ENCODE measurements at places on chromosomes 4 and X.

- DNase-seq = peak; percentile 75
Measured at GRCh38 chrX:11944501-11944900, 186.5 kb downstream of the MSL3 start.

- DNase-seq = no peak
Measured at GRCh38 chr4:1980561-1981041, 28.2 kb downstream of the NELFA start.

GRCh38 chr4:112813790-112814189 is 176.8 kb downstream of the LARP7 start:
- peak; percentile 77 for DNase-seq

- DNase-seq = no peak
Measured at GRCh38 chrX:3771766-3772165, 58.3 kb upstream of the PRKX start.

- DNase-seq = no peak
Measured at GRCh38 chr4:22428441-22428840, 87.4 kb downstream of the ADGRA3 start.

DNA sequence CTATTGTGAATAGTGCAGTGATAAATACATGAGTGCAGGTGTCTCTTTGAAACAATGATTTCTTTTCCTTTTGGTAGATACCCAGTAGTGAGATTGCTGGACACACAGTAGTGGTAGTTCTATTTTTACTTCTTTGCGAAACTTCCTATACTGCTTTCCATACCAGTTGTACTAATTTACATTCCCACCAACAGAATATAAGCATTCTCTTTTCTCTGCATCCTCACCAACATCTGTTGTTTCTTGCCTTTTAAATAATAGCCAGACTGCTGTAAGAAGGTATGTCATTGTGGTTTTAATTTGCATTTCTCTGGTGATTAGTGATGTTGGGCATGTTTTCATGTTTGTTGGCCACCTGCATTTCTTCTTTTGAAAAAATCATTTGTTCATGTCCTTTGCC is 105.9 kb downstream of the COL4A6 start:
- no peak for DNase-seq

- no peak for DNase-seq
Measured at GRCh38 chrX:153455571-153455970, 9.7 kb upstream of the TREX2 start.

DNA sequence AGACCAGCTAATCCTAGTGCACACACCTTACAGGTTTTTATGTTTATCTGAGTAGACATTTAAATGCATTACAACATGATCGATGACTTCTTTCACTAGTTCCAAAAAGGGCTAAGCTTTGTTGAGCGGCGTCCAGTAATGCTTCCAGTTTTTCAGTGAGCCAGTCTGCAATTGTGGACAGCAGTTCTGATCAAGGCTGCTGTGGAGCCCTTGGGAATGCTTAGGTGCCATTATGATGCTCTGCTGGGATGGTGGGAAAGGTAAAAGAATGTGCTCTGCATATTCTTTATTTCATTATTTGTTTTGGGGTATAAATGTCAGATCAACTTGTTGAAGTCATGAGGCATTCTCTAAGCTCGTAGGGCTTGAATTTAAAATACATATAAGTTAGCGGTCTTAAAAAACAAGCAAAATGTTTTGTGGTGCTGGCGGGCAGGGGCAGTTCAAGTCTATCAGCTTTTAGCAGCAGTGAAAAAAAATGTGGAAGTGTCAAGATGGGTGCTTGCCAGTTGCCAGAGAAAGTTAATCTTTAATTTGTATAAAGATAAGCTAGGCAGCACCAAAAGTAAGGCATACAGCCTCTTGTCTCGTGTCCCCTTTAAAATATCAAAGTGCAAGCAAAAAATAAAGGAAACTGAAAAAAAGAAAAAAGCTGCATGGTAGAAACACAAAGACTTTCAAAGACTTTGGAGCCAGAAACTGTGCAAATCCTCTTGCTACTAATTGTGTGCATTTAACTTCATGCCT is 5.8 kb downstream of the MID1IP1 start:
- DNase-seq = no peak

DNA sequence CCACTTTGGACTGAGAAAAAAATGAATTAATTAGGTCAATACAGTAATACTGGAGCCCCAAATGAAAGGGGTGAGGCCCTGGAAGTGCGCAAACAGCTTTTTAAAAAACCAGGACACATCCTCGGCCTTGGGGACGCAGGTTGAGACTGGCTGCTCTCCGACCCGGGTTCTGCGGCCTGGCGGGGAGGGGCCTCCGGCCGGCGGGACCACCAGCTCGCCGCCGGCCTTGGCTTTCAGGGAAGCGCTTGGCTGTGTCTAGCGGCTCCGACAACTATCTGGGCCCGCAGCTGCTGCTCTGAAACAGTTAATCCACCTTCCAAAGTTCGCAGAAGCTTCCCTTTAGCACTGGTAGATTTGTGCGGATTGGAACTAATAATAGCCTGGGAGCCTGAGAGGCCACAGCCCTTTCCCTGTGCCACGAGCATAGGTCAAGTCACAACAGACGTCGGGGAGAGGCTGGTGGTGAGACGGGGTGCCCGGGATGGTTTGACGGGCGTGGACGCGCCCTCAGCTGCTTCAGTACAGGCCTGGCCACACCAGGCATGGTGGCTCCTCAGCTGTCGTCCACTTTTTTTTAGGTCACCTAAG is 1.1 kb upstream of the SEL1L3 start:
- no peak for DNase-seq

GRCh38 chrX:63387411-63387810 is 36.3 kb upstream of the SPIN4 start:
- DNase-seq = no peak

GRCh38 chr4:88002786-88003185 is 4.6 kb upstream of the PKD2 start:
- DNase-seq = peak; percentile 61

DNA sequence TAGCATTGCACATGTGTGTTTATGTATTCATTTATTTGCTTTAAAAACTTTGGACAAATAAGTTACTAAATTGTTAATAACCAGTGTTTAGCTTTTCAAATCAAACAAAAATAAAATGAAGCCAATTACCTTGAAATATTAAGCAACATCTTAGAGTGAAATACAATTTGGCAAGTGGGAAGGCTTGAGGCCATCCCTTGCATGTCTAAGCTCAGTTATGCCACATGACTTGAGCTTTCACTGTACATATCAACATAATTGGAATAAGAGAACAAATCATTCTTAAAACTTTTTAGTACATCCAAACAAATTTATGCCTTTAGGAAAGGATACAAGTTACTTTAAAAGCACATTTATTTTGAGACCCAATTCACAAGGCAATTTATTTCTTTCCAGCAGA is 640.6 kb downstream of the SPRY1 start:
- no peak for DNase-seq

DNA sequence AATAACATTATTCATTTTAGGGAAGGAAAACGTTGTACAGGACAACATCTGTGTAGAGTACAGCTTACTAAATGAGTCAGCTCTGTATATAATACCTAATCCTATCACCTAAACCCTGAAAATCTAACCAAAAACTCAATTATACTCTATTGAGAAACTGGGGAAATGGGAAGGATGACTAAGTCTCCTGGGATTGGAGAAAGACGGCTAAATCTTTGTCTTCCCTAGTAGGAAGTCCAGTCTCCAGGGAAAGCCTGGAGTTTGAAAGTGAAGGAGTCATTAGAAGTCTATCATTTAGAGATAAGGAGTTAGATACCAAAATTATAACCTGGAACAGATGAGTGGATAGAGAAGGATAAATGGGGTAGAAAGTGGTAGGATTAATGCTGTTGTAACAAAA is 286.5 kb downstream of the STK32B start:
- DNase-seq = no peak

- no peak for DNase-seq
Measured at GRCh38 chrX:31555506-31555905, 483.7 kb upstream of the FTHL17 start.

DNA sequence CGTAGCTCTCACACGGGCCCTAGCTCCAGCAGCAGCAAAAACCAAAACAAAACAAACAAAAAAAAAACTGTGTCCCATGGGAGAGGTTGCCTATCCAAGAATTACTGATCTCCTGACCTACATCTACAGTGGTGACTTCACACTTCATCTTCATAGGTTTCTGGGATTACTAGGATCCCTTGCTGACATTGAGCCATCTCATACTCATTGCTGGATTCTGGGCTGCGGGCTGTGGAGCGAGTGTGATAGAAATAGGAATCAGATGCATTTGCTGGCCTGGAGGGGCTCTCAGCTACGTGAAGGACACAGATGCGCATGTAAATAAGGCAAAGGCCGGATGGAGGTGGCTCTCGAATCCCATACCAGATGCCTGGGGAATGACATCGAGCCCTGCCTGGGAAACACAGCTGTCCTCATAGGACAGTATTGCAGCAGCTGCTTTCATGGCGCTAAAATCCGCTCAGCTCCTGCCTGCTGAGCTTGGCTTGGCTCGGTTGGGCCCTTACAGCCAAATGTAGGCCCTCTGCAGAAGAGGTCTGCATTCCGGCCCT is 41.7 kb downstream of the CNGA2 start:
- DNase-seq = no peak

- no peak for DNase-seq
Measured at GRCh38 chrX:25181775-25182174, 166.0 kb upstream of the ARX start.

DNA sequence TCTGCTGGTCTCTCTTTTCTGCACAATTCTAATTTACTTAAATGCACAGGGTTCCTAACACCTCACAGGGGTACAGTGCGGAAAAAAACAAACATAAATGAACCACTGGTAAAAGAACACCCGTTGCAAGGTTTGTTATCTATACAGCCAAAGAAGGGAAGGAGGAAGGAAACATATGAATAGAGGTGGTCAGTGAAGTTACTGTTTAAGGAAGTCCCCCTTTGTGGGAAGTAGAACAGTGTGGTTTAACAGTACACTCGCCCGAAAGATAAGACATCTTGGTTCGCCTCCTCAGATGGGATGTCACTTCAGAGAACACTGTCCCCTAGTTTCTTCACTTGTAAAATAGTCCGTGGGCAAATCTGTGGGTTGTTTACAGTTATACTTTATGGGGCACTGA is 57.5 kb downstream of the TEC start:
- DNase-seq = no peak

DNA sequence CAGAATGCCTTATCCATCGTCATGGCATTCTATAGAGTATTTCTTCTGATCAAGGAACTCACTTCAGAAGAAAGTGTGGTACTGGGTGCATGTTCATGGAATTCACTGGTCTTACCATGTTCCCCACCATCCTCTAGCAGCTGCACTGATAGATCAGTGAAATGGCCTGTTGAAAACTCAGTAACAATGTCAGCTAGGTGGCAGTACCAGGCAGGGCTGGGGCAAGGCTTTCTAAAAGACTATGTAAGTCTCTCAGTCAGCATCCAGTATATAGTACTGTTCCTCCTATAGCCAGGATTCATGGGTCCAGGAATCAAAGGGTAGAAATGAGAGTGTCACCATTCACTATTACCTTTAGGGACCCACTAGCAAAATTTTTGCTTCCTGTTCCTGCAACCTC is 15.8 kb upstream of the LDB2 start:
- no peak for DNase-seq

DNA sequence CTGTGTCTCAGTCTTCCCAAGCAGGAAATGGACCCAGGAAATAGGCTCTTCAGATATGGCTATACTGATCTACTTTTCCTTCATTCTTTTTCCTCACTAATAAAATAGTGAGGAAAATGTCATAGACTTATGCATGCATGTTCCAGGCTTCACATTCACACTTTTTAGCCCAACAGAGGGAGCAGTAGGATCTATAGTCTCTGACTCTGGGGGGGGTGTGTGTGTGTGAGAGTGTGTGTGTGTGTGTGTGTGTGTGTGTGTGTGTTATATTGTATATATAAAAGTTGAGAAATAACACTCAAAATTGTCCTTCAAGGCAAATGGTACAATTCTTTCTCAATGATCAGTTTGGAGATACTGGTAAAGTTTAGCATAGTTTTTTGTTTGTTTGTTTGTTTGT is 297.2 kb upstream of the GALNT7 start:
- DNase-seq = peak; percentile 15

DNA sequence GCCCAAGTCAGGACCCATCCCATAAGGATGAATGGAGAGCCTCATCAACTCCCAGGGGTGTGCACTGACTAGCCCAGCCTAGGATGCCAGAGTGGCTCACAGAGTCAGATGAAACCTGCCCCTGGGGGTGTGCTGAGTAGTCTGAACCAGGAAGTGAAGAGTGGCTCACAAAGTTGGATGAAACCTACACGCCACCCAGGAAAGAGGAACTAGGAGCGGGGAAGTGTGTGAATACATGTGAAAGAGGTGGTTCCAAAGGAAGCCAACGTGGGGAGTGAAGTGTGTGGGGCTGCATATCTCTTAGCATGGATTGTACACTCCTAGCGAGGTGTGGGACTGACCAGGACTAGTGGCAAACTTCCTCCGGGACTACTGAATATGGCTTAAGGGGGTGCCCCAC is 902.1 kb upstream of the NDST4 start:
- no peak for DNase-seq

- no peak for DNase-seq
Measured at GRCh38 chrX:106510713-106511403, 100.9 kb upstream of the RADX start.

DNA sequence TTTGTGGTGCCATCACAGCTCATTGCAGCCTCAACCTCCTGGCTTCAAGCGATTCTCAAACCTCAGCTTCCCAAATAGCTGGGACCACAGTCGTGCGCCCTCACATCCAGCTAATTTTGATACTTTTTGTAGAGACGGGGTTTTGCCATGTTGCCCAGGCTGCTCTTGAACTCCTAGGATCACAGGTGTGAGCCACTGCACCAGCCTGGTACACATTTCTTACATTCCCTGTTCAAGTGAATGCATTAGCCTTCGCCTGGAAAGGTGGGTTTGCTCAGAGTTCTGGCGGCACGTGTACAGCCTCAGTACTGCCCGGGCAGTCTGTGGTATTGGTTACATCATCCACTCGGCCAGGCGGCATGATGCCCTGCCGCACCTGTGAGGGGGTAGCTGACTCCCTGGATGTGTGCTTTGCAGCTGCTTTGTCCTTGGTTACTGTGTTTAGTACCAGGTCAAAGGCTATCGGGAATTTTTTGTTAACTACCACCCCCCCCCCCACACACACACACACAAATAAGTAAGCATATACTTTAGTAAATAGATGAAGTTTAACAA is 57.1 kb downstream of the TNIP2 start:
- no peak for DNase-seq

All from LHCN-M2 (cell line).